ENCODE measurements at places on chromosomes 6 and 20.

- DNase-seq, result no peak
These were observed 166.5 kb upstream of the MYLIP start for GRCh38 chr6:15962449-15962764.

GRCh38 chr6:86937219-86938079 lies at the start of gene HTR1E:
Gene HTR1E (plus strand): TSS chr6:86937528. CDS start chr6:87015335, 77,807 bp downstream.
- no peak for DNase-seq

DNA sequence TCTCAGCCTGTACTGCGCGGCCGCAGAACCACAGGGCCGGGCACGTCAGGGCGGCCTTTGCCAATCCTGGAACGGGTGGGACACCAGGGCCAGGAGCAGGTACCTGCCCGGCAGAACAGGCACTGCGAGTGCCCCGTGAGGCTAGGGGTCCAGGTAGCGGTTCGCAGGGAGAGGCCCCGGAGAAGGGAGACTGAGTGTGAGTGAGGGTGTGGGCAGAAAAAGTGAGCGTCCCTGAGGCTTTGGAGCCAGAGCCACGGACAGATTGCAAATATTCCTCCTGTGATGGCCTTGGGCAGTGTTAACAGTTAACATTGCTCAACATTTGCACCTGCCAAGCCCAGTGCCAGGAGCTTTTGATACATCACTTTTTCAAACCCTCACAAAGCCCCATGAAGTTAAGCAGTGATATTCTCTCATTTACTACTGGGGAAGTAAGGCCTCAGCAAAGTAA lies 491 bp downstream of the GNMT start:
- DNase-seq, result no peak

GRCh38 chr6:40720375-40720748 lies 133.2 kb upstream of the LRFN2 start:
- no peak for DNase-seq

DNA sequence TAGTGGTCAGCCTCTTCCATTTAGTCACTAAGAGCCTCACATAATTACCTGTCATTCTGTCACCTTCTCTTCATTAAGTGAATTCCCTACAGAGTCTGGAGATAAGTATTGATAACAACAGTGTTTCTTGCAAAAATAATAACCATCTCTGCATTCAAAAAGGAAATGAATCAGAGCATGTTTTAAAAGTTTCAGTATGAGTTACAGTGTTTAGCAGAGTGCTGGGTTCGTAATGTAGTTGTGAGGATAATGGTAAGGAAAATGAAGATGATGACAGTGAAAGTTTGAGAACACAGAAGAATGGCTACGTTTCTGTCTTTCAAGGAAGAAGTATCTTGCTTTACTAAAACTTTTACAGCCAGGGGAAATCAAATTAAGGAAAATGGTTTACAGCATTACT lies 31.3 kb downstream of the GPRC6A start:
- DNase-seq, result no peak

- no peak for DNase-seq
These were observed 50.3 kb upstream of the IL20RA start for GRCh38 chr6:137095093-137095492.

DNA sequence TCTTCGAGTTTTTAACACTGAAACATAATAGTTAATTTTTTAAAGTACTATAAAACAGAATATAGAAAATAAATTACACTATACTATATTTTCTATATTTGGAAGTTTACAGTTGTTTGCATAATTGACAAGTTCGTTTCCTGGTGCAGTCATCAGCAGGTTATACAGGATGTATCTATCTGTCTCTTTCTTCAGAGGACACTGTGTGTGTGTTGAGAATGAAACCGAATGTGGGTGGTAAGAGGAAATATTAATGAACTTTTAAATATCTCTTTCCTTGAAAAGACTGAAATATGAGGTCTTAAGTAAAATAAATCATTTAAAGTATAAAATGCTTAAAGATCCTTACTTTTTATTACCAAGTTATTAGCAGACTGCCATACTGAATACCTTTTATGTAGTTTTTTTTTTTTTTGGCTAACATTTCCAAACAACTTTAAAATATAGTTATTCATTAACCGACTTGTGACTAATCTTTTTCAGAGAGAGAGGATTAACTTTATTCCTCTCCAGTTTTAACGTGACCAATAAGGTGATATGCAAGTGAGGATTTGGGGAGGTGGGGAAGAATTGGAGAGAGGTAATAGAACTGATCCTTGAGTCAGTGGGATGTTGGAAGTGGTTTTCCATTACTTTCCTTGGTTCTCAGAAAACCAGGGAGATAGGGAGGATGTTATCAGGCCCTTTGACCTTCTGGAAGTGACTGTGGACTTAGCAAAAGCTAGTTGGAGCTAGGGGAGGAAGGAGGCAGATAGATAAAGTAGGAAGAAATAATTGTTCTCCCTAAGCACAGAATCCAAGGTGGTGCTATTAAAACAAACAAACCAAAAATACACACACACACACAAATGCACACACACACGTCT lies 380.0 kb upstream of the FLRT3 start:
- no peak for DNase-seq

DNA sequence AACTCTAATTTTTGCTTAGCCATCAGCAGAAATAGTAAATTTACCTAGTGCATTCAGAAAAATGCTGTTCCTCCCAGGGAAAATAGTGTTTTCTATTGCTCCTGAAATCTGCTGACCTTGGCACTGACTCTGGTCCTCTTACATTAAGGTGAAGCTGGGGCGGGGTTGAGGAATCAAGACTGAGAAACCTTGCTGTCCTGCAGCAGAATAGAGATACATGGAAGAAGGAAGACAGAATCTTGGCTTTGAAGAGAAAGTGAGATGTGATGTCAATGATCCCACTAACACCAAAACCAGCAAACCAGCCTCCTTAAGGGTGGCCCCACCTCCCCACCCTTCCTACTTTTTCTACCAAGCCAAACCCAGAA lies 840 bp upstream of the LY86 start:
- no peak for DNase-seq

DNA sequence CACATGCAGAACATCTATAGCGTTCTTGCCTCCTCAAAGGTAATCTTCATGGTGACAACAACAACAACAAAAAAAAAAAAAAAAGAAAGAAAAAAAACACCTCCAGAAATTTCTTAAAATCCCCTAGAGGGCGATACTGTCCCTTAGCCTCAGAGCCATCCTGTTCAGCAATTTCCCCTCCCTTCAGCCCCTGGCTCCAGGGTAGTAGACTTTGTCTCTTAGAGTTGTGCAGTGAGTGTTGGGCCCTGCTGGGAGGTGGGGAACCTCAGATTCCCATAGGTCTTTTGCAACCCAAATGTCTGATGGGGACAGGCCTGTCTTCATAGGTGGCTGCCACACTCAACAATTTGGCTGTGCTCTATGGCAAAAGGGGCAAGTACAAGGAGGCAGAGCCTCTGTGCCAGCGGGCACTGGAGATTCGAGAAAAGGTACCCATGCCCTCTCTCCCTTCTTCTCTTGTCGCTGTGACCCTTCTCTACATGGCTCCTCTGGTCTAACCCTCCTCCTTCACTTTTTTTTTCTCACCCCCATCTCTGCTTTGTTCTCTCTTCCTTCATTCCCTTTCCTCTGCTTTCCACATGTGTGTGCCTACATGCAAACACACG lies 6.0 kb upstream of the PTK7 start:
- no peak for DNase-seq

DNA sequence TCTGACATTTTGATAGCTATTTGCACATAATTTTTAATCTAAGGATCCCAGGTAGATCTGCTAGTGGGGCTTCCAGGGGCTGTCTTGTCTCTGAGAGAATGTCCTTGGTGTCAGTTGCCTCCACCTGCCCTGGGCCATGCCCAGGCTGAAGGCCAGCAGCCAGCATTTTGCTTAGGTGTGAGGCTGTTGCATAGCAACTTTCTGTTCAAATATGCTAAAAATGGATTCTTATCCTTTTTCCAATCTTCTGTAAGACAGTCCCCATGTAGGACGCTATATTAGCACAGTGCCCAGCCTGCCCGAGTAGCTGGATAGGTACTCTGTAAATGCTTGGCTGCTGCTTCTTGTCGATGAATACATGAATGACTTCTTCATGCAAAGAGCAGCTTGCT lies 62.5 kb upstream of the CITED2 start:
- DNase-seq, result no peak

DNA sequence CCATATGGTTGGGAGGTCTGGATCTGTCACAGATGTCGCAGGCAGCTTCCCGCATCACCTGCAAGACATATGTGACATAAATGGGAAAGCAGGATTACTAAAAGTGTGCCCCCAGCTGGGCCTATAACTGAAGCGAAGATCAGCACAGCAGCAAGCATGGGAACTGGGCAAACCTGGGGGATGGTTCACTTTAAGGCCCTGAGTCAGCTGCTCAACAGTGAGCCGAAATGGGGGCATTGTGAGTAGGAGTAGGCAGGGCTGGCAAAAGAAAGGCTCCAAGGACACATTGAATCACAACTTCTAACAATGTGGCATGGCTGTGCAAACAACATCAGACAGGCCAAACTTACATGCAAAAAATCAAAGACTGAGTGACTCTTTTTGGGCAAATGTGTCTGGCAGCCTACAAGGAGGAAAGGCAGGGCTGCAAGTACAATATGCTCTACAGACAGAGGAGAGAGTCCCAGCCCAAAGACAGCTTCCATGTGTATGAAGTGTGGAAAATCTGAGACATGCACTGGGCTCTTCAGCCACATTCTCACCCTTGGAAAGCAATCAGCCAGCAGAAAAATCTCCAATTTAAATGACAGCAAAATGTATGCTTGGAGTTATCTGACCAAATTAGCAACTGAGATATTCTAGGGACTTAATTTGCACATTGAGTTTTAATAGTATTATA lies 531.0 kb upstream of the MMS22L start:
- no peak for DNase-seq

DNA sequence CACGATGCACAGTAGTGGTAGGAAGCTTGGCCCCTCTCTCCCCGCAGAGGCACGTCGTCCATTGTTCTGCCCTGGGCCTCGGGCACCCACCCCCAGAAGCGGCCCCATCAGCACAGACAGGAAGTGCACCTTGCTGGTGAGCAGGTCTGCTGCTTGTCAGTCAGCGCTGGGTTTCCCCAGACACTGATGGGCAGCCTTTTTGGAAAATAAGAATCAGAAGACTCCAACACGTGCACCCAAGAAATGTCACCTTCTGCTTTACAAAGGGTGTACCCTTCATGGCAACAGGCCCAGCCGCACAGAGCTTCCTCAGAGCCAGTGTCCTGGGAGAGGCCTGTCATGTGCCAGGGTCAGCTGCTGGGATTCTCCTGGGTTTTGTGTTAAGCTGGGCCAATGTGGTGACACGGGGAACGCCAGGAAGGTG lies 34.7 kb upstream of the IRF4 start:
- DNase-seq, result no peak

GRCh38 chr6:149335924-149336608 lies 18.6 kb downstream of the TAB2 start:
- DNase-seq, result no peak

- no peak for DNase-seq
These were observed 20.8 kb upstream of the TRAF3IP2 start for GRCh38 chr6:111626441-111626840.

DNA sequence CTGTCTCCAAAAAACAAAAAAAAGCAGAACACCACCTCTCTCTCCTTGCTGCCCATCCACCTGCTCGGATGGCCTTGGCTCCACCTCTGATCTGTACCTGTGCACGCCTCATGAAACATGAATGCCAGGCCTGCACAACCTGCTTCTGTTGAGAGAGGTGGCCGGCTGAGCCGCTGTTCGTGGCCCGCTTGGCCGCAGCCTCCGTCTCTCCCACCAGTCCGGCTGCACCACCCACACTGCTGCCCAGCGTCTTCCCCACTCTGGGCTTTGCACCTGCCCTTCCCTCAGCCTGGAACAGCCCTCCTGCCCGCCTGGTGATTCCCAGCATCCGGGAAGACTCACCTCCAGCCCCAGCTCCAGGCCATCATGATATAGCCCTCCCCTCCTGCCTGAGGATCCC lies 12.2 kb upstream of the ZBTB46 start:
- DNase-seq, result no peak

DNA sequence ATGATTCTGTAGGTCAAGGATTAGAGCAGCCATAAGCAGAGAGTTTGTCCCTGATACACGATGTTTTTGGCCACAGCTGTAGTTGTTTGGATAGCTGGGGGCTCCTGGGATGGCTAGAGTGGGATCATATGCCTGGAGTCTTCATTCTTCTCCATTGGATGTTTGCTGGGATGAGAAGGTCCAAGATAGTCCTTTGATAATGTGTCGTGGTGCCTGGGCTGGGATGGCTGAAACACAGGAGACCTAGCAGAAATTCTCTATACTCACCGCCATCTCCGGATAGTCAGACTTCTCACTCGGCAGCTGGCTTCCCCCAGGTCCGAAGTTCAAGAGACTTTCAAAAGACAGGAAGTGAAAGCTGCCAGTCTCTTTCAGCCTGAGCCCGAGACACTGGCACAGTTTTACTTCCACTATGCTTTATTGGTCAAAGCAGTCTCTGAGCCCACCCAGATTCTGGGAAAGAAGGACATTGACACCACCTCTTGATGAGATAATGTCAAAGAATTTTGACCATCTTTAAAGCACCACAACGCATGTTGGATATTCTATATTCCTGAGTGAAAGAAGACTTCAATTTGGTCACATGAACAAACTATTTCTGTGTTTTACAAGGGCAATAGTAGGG lies 16.0 kb downstream of the MARCKS start:
- DNase-seq, result no peak

DNA sequence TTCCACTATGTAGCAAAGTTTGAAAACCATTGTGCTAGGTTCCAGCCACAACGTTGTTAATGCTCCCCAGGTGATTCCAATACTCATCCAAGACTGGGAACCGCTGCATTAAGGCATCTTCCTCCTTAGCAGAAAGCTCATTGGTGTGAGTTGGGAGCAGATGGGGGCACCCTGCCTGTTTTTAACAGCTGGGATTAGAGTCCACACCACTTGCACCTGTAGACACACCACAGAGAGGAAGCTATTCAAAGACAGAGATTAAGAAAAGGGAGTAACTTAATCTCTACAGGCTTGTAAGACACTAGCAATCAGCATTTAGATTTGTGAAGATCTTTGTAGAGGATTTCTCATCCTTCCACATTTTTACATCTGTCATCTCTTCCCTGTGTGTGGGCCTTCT lies 333.9 kb upstream of the SOX4 start:
- DNase-seq, result no peak

DNA sequence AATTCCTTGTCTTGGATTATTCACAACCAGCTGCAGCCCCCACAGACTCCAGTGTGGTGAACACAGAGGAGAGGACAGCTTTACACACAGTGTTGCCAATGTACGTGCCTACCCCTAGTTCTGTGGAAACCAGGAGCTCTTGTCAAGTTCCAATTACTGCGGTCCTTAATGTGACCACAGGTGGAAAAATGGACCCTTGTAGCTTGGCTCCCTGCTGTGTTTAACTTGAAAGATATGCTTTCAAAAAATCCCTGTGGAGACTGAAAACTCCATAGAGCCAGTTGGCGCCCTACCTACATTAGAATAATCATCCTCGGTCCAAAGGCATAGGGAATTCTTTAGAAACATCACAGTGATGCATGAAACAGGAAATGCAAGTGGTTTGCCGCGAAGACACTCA lies 118.3 kb upstream of the SLC22A23 start:
- DNase-seq, result no peak

GRCh38 chr6:39231521-39232243 lies 2.4 kb upstream of the KCNK5 start:
- no peak for DNase-seq

GRCh38 chr20:62395311-62396242 lies 8.7 kb downstream of the RPS21 start:
- no peak for DNase-seq
